Stimulated activated CD4-positive, alpha-beta T cell treated with anti-CD3 and anti-CD28 coated beads, Interleukin-2, amount 100 ng/mL, for 48 hours (primary cell): ENCODE measurements at places on chromosomes 13 and 19.

DNA sequence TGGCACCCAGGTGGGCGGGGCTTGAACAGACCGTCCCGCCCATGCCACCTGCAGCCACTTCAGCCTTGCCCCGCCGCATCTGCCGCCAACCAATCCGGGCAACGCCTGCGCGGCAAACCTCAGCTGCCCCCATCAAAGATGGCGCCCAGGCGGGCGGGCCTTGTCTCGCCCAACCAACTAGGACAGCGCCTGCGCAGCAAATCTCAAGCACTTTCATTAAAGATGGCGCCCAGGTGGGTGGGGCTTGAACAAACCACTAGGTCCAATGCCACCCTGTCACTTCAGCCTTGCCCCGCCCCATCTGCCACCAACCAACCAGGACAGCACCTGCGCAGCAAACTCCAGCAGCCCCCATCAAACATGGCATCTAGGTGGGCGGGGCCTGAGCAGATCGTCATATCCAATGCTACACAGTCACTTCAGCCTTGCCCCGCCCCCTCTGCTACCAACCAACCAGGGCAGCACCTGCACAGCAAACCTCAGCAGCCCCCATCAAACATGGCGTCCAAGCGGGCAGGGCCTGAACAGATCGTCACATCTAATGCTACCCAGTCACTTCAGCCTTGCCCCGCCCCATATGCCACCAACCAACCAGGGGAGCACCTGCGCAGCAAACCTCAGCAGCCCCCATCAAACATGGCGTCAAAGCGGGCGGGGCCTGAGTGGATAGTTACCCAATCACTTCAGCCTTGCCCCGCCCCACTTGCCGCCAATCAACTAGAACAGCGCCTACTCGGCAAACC, 1.4 kb downstream of the PEG3 start:
- DNase-seq: no peak

- DNase-seq: peak; percentile 43
Observed at GRCh38 chr19:13430790-13431582, 75.3 kb downstream of the CACNA1A start.

GRCh38 chr13:29472332-29472961, 123.0 kb downstream of the SLC7A1 start:
- peak; percentile 53 for DNase-seq

DNA sequence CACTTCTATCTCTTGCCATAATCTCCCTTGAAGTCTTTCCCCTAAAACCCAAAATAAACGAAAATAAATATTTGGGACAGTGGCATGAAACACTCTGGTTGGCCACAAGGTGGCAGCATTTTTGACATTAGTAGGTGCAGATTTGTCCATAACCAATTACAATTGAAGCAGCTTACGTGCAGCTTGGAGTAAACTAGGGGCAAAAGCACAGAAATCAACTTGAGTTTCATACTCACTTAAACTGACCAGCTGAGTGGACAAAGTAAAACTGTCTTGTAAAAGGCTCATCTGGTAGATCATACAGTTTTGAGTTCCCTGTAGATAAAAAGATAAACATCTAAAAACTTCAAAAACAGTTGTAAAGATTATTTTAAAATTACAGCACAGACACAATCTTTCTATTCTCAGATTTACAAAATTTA, 18.8 kb downstream of the PDCD5 start:
- peak; percentile 53 for DNase-seq

DNA sequence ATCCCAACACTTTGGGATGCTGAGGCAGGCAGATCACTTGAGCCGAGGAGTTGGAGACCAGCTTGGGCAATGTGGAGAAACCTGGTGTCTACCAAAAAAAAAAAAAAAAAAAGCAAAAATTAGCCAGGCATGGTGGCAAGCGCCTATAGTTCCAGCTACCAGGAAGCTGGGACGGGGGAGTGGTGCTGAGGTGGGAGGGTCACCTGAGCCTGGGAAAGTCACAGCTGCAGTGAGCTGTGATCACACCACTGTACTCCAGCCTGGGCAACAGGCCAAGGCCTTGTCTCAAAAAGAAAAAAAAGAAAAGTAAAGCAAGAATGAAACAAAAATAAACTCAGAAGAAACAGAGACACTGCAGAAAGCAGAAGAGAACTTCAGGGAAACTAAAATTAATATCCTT, 31.6 kb downstream of the MTRF1 start:
- no peak for DNase-seq

- no peak for DNase-seq
Observed at GRCh38 chr19:5181329-5181728, 159.3 kb downstream of the PTPRS start.

DNA sequence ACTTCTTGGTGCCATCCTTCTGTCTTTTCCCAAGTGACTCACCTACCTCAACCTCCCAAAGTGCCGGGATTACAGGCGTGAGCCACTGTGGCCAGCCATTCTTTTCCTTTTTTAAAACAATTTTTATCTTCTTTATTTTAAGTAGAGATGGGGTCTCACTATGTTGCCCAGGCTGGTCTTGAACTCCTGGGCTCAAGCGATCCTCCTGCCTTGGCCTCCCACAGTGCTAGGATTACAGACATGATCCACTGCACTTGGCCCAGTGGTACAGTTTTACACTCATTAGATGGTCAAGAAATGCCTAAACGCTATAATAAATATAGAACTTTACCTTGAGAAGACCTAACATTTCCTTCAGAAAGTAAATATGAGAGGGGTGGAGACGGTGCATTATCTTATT, 24.5 kb downstream of the GP6 start:
- DNase-seq: no peak

DNA sequence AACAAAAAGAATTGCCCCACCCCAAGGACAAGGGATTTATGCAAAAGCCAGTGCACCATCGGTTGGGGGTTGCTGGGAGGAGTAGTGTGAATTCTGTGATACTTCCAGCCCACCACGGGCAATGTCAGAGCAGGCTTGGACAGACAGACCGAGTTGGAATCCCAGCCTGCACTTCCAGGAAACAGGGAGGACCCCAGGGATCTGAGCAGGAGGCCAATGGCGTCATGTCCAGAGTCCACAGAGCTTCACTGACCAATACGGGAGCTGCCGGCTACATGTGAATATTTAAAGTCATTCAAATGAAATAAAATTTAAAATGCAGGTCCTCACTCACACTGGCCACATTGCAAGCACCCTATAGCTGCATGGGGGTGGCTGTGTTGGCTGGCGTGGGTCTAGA, 10.9 kb downstream of the ZNRF4 start:
- no peak for DNase-seq

DNA sequence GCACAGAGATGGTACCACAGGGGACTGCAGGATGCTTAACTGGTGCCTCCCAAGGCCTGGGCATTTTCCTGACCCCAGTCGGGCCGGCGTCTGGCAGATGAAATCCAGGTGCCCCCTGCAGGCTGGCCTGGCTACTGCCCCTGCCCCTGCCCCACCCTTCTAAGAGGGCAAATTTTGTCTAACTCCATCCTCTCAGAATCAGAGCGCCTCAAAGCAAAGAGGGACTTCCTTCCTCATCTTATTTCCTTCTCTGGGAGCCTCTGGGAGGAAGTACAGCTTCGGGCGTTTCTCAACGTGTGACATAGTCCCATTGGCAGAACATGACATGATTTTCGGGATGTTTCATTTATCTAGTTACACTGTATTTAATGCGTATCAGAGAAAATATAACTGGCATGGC, 2.7 kb downstream of the PRKACA start:
- peak; percentile 49 for DNase-seq

DNA sequence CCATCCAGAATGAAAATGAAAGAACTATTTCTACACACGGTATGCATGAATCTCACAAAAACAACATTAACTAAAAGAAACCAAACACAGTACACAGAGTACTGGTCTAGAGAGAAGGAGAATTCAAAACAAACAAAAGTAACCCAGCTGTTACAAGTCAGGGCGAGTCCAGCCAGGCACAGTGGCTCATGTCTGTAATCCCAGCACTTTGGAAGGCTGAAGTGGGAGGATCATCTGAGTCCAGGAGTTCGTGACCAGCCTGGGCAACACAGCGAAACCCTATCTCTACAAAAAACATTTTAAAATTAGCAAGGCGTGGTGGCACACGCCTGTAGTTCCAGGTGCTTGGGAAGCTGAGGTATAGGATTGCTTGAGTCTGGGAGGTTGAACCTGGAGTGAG, 1.7 kb upstream of the PSMC4 start:
- no peak for DNase-seq

- no peak for DNase-seq
Observed at GRCh38 chr19:17424743-17425365, 5.0 kb downstream of the MVB12A start.

GRCh38 chr13:60001889-60002288, 161.8 kb downstream of the DIAPH3 start:
- DNase-seq: no peak

DNA sequence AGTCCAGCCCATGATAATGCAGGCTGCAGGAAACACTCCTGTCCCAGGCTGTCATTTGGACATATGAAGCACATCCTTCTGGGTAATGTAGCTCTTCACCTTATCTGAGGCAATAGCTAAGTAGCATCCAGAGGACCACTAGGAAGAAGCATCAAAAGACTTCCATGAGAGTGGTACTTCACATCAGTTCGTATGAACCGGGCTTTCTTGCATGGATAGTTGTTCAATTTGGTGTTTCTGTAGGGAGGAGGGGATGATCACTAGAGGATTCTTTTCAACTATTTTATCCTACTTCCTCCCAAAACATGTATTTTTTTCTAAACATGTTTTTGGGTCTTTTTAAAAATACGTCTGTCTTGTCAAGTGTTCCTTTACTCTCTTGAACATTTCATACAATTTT, 12.9 kb downstream of the ZNF302 start:
- DNase-seq: no peak

GRCh38 chr13:79374578-79374977, 31.5 kb downstream of the RBM26 start:
- DNase-seq: no peak

GRCh38 chr19:10984166-10984735, 23.4 kb downstream of the SMARCA4 start:
- DNase-seq: no peak

DNA sequence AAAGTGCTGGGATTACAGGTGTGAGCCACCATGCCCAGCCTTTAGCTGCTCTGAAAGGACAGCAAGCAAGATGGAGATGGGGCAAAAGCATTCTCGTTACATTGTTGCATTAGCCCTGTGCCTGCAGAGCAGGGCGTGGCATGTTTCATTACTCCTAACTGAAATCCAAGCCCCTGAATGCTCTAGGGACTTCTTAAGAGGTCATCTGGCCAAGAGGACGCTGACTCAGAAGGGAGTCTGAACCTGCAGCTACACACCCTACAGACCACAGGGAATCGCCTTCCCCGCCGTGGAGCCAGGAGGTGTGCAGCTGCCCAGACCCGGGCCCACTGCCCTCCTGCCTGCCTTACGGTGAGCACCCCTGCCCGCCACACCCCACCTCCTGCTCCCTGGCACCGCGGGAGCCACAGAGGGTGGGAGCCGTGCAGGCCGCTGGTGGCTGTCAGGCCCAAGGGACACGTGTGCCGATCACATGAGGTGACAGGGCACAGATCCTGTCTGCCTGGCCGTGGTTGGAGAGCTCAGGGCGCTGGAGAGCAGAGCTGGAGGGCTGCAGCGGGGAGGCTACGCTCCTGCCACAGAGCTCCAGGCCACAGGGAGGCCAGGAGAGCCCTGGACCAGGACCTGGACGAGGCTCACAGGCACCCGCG, 27.2 kb downstream of the ADPRHL1 start:
- no peak for DNase-seq

- DNase-seq: peak; percentile 59
Observed at GRCh38 chr19:1513499-1514294, 878 bp upstream of the ADAMTSL5 start.

DNA sequence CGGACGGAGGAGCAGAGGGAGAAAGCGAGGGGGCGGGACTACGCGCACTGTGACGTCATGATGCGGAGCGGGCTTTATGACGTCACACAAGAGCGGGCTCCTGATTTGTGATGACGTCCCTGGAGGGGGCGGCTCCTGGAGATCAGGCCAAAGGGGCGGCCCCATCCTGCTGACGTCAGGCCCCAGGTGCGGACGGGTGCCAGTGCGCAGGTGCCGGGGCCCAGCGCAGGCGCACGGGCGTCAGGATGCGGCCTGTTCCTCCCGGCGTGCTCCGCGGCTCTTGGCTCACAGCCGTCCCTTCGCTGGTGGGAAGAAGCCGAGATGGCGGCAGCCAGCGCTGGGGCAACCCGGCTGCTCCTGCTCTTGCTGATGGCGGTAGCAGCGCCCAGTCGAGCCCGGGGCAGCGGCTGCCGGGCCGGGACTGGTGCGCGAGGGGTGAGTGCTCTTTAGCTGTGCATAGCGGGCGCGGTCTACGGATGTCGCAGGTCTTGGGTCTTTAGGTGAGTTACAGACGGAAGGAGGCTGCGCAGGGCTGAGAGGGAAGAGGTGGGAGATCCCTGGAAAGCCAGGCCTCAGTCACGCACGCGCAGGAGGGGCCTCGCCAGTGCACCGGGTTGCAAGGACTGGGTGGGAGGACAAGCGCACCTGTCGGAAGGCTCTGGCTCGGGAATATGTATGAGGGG, at the start of the genes EMC10 and GARIN5A:
TSS of gene EMC10 (plus strand) at position 284 of the 683 bp plus-strand sequence. CDS start at position 322, 38 bp downstream.
TSS of gene GARIN5A (minus strand) at position 625 of the 683 bp plus-strand sequence. CDS start at position 165, 460 bp downstream.
- DNase-seq: peak; percentile 88

DNA sequence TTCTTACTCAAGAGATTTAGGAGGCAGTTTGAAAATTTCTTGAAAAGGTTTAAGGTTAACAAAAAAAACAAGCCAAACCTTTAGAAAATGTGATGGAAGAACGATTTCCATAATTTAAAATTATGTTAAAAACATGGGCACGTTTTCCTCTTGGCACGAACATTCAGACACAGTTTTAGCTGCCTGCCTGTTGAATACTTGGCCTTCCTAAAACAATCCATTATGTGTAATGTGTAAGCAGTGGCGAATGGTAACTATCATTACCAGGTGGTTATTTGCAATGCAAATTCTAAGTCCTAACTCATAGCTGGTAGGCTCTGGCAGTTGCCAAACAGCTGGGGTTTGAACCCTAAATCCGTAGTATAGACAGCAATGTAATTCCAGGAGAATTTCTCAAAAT, 1425.7 kb upstream of the SLC10A2 start:
- DNase-seq: no peak

GRCh38 chr19:30450835-30451321, 78.7 kb downstream of the ZNF536 start:
- DNase-seq: no peak

GRCh38 chr19:17873786-17874757, 2.3 kb downstream of the SLC5A5 start:
- peak; percentile 58 for DNase-seq

DNA sequence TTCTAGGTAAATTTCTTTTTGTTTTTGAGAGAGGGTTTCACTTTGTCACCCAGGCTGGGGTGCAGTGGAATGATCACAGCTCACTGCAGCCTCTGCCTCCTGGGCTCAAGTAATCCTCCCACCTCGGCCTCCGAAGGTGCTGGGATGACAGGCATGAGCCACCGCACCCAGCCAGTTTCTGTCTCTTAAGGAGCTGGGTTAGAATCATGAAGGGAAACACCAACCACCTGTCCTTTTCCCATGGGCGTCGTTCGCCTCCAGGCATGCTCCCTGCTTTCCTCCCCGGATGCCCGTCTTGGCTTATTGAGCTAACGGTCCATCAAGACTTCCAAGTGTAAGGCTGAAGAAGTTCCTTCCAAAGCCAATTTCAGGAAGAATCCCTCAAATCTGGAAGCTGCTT, 85.9 kb downstream of the SOX1 start:
- DNase-seq: no peak

- DNase-seq: no peak
Observed at GRCh38 chr13:46182491-46182877, 507 bp upstream of the LCP1 start.
